ENCODE measurements at places on chromosomes 7 and 10.

GRCh38 chr10:85916994-85917573 is 449.5 kb downstream of the GRID1 start:
- DNase-seq, result no peak

DNA sequence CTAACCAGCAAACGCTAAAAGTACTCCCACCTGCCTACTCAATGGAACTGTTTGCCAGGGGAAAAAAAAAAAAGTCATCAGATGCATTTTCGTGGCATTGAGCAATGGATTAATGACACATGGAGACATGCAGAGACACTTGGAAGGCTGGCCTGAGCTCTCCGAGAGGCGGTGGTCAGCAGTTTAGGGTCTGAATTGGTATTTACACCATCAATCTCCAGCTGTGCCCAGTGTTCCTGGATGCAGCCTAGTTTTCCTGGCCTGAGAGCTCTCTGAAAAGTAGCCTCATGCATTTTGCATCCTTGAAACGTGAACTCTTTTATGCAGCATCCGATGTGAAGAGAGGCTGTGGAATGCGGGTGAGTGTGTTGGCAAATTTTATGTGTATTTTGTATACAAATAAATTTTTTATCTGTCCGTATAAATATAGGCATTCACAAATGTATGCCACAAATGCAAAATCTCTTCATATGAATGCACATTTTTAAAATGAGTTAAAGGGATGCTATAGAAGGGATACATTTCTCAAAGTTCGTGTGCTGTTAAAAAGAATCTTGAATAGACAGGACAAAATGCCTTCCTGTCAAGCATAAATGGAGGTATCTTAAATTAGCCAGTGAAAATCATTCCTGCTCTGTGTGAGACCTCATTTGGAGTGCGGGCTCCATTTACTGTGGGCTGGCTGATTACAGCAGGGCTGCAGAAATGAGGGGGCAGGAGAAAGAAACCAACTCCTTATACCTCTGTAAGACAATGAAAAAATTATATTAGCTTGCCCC is 137.7 kb upstream of the PFKP start:
- DNase-seq, result no peak

GRCh38 chr7:47807126-47807525 is 141.1 kb downstream of the PKD1L1 start:
- no peak for DNase-seq

DNA sequence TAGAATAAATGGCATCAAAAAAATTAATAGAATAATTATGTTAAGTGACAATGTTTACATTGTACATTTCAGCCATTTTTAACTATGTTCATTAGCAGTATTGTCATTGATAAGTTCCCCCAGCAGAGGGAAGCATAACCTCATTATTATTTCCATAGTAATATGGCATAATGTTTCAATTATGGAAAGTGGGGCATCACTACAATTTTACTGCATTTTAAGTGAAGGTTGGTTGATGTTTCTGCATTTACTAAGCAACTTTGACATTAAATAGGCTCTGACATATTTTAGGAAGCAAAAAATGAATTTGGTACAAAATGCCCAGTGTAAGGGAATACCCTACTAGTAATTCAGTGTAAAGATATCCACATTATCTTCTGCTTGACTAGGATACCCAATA is 218.3 kb downstream of the SEMA3A start:
- DNase-seq, result no peak

DNA sequence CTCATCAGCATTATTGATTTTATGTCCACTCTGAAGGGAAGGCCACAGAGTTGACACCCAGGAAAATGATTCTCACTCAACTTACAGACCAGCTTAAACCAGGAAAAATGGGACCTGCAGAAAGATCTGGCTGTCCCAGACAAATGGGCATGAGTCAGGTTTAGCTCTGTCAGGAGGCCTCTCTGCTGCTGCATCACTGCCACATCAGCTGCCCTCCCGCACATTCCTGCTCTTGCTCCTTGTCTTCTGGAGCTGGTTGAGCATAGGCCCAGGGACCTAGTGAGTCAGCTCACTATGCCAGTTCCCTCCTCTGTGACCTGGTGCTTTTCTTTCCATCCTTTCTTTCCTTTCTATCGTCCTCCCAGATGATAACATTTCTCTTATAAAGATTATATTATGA is 18.8 kb upstream of the SMNDC1 start:
- no peak for DNase-seq

DNA sequence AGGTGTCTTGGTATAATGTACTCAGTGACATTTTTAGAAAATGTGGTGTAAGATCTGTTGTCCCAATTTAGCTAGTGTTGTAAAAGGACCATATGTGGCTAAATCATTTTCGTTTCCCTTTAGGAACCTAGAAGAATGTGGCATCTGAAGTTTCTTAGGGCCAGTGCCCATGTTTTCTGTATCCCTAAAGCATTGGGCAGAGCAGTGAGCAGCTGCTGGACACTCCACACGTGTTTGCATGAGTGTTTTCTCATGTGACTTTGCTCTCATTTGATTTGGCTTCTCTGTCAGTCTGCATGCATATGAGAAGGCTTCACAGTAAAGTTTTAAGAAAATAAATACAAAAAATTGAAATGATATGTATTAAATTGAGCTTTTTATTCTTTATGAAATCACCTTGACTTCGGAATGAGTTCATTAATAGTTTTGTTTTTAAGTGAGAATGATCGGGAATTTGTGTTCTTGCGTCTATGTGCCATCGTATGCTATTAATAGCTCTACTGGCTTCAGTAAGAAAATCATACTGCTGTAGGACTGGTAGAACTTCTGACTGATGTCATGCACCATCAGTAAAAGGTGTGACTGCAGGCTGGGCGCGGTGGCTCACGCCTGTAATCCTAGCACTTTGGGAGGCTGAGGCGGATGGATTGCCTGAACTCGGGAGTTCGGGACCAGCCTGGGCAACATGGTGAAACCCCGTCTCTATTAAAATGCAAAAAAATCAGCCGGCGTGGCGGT is 61.3 kb downstream of the RBM33 start:
- DNase-seq, result no peak

DNA sequence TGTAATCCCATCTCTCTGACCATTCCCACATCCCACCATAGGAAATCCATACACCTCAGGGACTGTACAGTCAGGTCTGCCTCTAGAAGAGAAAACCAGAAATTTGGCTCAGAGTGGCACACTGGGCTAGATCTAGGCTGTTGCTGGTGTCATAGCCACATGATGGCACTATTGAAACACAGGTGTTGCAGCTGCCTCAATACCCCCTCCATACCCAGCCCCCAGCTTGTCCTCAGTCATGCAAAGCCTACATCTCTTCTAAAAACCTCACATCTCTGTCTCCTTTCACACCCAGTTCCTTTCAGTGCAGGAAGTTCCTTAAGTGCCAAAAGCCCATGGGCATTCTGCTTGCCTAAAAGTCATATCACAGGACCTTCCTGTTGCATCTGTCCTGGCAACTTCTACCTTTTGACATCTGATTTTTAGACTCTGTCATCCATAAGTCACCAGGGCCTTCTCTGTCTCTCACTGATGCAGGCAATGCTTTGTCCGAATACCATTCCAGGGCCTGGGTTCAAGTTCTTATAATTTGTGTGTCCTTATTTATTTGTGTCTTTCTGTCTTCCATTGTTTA is 27.0 kb upstream of the HIBADH start:
- DNase-seq, result no peak

GRCh38 chr7:64830926-64831325 is 36.7 kb downstream of the ZNF138 start:
- DNase-seq, result no peak

DNA sequence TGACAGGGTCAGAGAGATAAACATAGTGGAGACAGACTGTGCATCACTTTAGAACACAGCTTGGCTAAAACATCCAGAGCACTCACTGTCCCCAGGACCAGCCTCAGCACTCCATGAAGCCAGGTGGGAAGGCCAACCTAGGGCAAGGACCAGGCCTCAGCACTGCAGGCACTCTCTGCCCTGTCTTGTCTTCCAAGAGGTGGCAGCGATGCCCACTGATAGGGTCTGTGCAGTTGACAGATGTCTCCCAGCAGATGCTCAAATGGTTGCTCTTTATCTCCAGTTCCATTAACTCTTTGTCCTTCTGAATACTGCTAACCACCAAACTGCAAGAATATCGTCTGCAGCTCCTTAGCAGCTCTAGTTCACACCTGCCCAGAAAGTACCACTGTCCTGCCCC is 9.1 kb downstream of the DDX56 start:
- DNase-seq, result no peak

GRCh38 chr7:49125246-49125645 is 200.9 kb downstream of the CDC14C start:
- no peak for DNase-seq

Measured in SIG-M5 (cell line).